Upper lobe of left lung (tissue), 6 donors: ENCODE measurements at places on chromosomes 2 and 18.

DNA sequence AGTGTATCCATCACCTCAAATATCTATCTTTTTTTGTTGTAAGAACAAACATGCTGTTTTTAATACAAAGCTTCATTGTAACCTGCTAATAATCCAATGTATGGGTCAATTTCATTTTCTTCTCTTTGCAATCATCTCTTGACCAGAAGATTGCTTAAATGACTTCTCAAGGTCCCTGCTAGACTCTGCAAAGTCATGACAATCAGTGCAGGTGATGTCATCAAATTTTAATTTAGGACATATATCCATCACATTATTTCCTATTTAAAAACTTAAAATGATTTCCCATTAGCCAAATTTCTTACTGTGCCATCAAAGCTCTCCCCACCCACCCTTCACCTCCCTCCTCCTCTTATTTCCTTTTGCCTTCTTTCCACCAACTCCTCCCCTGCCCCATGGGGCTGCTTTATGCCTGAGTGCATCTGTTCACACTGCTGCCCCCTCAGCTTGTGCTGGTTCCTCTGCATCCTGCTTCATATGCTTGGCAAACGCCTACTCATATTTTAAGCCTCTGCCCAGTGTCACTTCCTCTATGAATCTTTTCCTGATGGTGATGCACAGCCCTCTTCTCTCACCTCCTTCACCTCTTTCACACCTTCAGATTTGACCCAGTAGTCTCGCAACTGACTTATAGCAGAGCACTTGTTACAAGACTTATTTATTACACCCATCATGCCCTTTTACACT is 20.3 kb downstream of the PLEK start:
- H3K27me3 ChIP-seq = no peaks in the 10 kb centered on the region
- peaks cover 4% of the 10 kb centered on the region for H3K36me3 ChIP-seq
- H3K4me1 ChIP-seq = peaks cover 7% of the 10 kb centered on the region
- H3K27ac ChIP-seq = no peak overlapping the region

GRCh38 chr2:222922019-222922800 is 61.4 kb downstream of the ACSL3 start:
- H3K4me3 ChIP-seq = no peak overlapping the region
- H3K36me3 ChIP-seq = peaks cover 35% of the 10 kb centered on the region
- no peaks in the 10 kb centered on the region for H3K27me3 ChIP-seq
- H3K27ac ChIP-seq = no peak overlapping the region
- DNase-seq = no peak

GRCh38 chr2:157291018-157291417 is 33.5 kb downstream of the GALNT5 start:
- no peak overlapping the region for H3K4me3 ChIP-seq
- H3K27me3 ChIP-seq = no peaks in the 10 kb centered on the region
- DNase-seq = no peak

- H3K4me1 ChIP-seq = no peaks in the 10 kb centered on the region
- DNase-seq = no peak
- H3K4me3 ChIP-seq = no peak overlapping the region
Observed at GRCh38 chr2:120791962-120792297, 56.3 kb downstream of the GLI2 start.

GRCh38 chr2:74083750-74084149 is 64.0 kb downstream of the BOLA3 start:
- no peak overlapping the region for H3K27ac ChIP-seq
- no peaks in the 10 kb centered on the region for H3K27me3 ChIP-seq
- H3K4me1 ChIP-seq = no peaks in the 10 kb centered on the region
- no peak for DNase-seq
- H3K36me3 ChIP-seq = peaks cover 45% of the 10 kb centered on the region
- H3K4me3 ChIP-seq = no peak overlapping the region
